ENCODE measurements at places on chromosomes 3 and 15. TPM values are rescaled to one million over a fixed set of nuclear protein-coding genes. Genes with fewer than 3 reads are reported as not detected.

DNA sequence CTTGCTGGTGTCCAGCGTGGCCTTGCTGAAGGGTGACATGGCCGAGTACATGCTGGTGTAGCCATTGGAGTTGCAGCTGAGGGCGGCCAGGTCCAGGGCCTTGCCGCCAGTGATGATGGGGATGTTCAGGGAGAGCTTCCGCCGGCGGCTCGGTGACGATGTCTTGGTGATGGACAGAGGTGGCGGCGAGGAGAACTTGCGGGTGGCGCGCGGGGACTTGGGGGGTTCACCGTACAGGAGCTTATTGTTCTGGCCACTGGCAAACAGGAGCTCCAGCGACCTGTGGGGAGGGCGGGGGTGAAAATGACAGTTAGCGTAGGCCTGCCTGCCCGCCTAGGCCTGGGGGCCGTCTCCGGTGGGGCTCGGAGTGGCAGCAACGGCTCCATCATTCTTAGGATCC, 59.0 kb upstream of the CTSH start:
- DNase-seq, result no peak

- DNase-seq, result no peak
Observed at GRCh38 chr3:29436612-29437323, 155.9 kb downstream of the RBMS3 start.

DNA sequence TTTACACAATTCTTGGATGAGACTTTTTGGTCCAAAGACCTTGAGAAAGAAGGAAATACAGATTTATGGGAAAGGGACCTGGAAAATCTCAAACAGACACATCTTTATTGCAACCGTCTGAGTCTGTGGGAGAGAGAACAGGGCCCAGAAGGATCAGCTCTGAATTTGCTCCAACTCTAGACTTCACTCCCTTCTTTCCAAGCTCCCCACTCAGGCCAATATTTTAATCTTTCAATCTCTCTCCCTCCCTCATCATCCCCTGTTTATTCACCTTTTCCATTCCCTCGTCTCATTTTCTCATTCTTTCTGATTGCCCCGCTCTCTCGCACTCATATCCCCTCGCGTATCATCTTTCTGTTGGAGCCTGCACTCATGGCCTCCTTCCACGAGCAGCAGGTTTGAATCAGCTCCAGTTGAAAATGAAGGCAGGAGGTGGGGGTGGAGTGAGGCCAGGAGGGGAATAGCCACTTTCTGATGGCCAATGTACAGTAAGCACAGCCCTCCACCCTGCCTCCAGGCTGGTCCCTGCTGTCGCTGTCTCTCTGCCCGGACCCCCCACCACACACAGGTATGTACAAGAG, 63.6 kb upstream of the BOC start:
- DNase-seq, result peak; percentile 42

- no peak for DNase-seq
Observed at GRCh38 chr15:89787944-89788343, 11.8 kb downstream of the MESP2 start.

GRCh38 chr15:89912674-89913396, at the start of gene ARPIN:
Gene ARPIN, minus strand, starts transcription at chr15:89912952. Its CDS starts 117 bp downstream, at chr15:89912835.
- peak; percentile 66 for DNase-seq

DNA sequence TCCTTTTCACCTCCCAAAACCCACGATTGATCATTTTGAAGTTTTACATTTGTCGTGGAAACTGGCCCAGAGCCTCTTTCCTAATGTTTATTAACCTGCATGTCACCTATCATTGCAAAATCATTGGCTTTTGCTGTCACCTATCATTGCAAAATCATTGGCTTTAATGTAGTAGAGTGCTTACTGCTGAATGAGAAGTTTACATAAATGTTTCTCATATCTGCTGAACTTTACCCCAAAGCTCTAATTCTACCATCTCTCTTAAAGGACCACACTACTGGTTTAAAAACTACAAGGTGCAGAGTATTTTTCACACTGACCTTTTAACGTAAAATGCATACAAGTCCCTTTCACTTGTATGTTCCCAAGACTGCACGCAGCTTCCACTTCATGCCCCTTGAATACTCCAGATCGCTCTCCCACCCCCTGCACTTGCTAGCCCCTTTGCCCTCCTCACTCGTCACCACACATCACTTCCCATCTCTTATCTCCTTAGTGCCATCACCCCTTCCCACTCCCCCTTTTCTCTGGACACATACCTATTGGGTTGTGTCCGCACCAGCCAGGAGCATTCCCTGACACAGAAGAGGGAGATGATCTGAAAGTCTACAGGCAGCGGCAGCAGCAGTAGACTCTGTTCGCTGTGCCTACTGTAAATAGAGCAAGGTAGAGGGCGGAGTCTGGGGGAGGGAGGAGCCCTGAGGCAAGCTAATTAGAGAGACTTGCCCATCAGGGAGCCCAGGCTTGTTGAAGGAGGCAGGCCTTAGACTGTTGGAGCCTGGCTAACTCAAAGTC, 30.2 kb upstream of the ATOSA start:
- DNase-seq, result no peak

- no peak for DNase-seq
Observed at GRCh38 chr15:80697075-80697685, 2.1 kb downstream of the ABHD17C start.

- no peak for DNase-seq
Observed at GRCh38 chr3:70308760-70309159, 3.7 kb downstream of the MDFIC2 start.

GRCh38 chr3:114411811-114412803, 118.3 kb downstream of the TIGIT start:
- DNase-seq, result peak; percentile 8

GRCh38 chr3:139491027-139491700, 14.8 kb upstream of the RBP2 start:
- DNase-seq, result no peak

DNA sequence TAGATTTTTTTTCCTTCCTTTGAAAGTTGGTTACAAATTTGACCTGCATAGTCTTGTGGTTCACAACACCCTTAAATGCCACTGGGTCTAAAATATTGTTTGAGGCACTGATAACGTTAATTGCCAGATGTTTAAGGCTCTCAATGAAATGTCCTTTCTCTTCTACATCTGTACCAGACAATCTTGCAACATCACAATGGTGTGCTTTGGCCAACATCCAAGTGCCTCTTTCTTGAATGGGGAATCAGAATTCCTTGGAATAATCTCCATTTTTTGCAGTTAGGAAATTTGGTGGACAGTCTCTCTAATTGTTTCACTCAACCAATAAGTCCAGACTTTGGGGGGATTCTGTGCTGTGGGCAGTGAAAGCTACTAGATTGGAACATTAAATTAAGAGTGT, 26.0 kb upstream of the PEX5L start:
- no peak for DNase-seq

- DNase-seq, result no peak
Observed at GRCh38 chr3:142975316-142975995, 12.0 kb upstream of the PAQR9 start.

GRCh38 chr3:71926616-71927015, 141.7 kb upstream of the PROK2 start:
- no peak for DNase-seq

DNA sequence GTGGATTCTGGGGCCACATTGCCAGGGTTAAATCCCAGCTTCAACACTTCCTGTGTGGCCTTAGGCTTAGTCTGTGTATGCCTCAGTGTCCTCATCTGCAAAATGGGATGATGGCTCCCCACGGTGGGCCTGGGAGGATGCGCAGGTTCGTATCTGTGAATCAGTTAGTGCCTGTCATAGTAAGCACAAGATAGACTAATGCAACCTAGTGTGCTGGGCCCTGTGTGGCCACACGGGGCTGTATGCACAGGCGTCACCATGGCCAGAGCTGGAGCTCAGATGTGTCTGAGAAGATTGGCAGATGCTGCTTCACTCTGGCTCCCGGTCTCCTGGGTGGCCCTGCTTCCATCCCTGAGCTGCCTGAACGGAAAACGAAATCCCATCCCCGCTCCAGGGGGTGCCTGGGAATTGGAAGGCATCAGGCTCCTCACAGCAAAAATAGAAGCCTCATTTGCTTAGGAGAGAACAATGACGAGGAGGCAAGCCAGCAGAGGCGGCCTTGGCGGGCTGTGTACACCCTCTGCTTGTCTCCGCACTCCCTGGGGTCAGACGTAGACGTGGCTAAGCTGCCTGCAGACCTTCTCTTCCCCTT, 103.6 kb downstream of the APBA2 start:
- no peak for DNase-seq

DNA sequence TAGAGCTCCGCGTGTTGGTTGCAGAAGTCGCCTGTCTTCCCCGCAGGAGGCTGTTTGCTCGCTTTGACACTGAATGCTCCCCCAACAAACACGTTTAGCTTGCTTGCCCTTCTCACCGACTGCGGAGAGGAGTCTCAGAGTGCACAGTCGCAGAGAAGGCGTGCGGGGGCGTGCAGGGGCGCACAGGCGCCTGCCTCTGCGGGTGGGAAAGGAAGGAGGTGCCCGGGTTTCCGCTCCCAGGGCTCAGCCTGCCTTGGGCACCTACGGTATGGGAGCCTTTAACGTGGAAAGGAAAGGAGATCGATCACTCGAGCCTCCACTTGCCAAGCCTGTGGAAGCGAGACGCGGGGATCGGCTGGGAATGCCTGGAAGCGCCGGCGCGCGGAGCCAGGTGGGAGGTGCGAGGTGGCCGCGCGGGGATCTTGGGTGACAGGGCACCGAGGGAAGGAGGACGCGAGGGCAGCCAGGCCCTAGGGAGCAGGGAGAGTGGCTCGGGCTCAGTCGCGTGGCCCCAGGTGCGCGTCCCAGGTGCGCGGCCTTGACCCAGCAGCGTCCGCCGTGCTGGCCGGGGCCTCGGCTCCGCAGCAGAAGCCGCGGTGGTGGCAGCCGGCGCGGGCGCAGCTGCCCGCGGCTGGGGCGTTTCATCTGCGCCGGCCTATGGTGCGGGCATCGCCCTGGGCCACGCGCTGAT, at the start of gene FAN1:
Gene FAN1 (plus strand): TSS at position 419 of the 691 bp plus-strand sequence. CDS start 749 bp downstream, outside the sequence.
- DNase-seq, result peak; percentile 92

GRCh38 chr15:64969401-64969800, 20.3 kb downstream of the SPG21 start:
- DNase-seq, result no peak

DNA sequence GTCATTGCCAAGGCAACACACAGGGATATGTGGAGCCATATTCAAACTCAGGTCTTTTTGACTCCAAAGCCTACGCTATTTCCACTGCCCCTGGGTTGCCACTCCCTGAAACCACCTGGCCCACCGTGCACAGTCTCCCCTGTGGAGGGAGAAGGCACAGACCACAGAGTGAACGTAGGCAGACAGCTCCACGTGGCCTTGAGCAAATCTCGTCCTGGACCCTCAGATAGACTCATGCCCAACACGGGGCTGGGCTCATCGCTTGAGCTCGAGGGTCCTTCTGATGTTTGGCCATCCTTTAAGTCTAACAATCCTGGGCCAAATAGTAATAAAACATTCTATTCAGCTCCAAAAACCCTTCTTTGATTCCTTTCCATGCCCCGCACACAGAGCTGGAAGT, 72.0 kb downstream of the CPN2 start:
- no peak for DNase-seq

DNA sequence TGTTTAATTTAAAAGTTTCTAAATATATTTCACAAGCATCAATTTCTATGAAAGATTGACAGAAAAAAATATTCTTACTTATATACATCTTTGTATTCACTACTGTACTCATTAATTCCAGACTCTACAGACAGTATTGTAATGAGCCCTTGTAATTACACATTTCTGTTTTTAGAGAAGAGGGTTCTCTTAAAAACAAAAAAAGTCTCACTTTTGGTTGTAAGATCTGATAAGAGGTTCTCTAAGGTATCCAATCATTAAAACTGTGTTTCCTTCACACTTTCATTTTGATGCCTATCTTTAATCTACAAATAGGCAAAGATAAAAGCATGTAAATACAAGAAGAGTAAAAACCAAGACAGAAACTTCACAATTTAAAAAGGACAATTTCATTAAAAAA, 75.6 kb downstream of the FBXL22 start:
- DNase-seq, result no peak

DNA sequence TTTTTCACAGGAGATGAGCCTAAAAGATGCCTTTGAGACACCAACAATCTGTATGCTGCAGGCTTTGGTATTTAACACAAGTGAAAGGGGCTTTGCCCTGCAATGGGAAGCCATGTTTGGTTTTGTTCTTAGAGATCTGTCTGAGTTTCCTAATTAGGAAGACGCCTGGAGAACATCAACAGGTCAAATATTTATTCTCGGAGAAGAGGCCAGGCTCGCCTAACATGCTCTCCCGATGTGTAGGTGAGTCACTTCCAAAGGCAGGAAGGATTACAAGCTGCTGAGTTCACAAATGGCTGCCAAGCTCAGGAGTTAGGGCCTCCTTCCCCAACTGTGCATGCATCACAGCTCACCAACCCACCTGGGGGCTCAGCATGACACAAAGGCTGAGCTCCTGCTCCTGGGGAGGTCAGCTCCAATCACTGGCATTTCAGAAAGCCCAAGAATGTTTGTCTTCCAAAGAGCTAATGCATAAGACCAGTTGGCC, 119.5 kb upstream of the PRICKLE2 start:
- no peak for DNase-seq

- DNase-seq, result peak; percentile 77
Observed at GRCh38 chr3:46987743-46988401, 8.4 kb downstream of the NBEAL2 start.

DNA sequence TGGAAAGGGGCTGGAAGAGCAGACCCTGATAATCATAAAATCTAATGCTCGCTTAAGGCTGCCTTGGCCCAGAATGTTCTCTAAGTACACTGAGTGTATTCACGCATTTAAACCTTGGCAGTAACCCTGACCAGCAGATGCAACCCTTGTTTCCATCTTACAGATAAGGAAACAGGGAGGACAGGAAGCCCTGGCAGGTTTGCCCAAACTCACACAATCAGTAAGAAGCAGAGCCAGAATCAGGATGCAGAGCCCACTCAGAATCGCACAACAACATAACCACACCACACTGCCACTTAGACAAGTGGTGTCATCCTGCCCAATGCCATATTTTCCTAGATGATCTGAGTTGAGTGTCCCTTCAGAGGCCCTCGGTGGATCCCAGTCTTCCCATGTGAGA, 214.5 kb upstream of the HES1 start:
- no peak for DNase-seq

DNA sequence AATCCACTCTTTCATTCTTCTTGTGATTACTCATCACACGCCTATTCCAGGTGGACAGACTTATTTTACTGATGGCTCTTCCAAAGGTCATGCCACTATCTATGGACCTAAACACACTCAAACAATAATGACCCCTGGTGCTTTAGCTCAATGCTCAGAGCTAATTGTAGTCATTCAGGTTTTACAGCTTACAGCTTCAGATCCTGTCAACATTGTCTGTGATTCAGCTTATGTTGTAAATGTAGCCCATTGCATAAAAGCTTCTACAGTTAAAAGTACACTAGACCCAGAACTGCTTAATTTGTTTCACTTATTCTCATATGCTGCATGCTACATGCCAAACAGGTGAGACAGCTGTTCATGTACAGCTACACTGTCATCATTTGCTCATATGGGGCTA, 49.2 kb downstream of the LSM3 start:
- no peak for DNase-seq

GRCh38 chr3:15292765-15293522, 39.4 kb downstream of the SH3BP5 start:
- peak; percentile 48 for DNase-seq

The RASA2 gene
- 12.3 TPM for total RNA-seq

The GRK7 gene
- total RNA-seq, result not detected

The IGSF11 gene
- total RNA-seq, result 2.6 TPM

The CPN2 gene
- 0.96 TPM for total RNA-seq

The KLHL24 gene
- 200 TPM for total RNA-seq

The UBAP1L gene
- total RNA-seq, result 1.9 TPM

The CYP8B1 gene
- not detected for total RNA-seq

The ACP3 gene
- 6.2 TPM for total RNA-seq

The PIERCE2 gene
- 4.1 TPM for total RNA-seq

The PLCB2 gene
- 8.3 TPM for total RNA-seq

The C3orf20 gene
- not detected for total RNA-seq

The ZNF662 gene
- 5.3 TPM for total RNA-seq

Data from heart left ventricle (tissue), 16 donors.